ENCODE measurements at places on chromosomes 12 and 14.

GRCh38 chr12:42332301-42333285 lies 6.6 kb downstream of the PPHLN1 start:
- DNase-seq, result peak; percentile 32

- DNase-seq, result peak; percentile 31
Measured at GRCh38 chr14:28751467-28752058, 15.0 kb upstream of the FOXG1 start.

DNA sequence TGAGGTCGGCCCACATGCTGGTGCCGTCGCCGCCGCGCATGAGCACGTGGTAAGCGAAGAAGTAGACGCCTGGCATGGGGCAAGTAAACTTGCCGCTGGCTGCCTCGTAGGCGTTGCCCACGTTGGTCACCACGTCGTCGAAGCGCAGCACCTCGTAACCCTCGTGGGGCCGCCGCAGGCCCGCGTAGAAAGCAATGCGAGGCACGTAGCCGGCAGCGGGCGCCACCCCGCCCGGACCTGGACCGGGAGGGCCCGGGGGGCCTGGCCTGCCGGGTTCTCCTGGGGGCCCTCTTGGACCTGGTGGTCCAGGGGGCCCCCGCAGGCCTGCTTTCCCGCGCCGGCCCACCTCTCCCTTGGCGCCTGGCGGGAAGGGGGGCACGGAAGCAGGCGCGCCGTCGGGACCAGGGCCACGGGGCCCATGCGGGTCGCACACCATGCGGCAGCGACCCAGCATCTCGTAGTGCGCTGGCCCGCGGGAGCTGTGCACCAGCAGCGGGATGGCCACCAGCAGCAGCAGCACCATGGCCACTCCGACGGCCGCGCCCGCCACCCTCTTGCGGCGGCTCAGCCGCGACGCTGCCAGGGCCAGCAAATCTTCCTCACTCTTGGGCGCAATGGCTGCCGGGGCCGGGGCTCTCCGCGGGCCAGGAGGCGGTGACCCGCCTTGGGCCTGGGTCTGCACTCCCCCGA lies 888 bp downstream of the C1QL4 start:
- DNase-seq, result no peak

DNA sequence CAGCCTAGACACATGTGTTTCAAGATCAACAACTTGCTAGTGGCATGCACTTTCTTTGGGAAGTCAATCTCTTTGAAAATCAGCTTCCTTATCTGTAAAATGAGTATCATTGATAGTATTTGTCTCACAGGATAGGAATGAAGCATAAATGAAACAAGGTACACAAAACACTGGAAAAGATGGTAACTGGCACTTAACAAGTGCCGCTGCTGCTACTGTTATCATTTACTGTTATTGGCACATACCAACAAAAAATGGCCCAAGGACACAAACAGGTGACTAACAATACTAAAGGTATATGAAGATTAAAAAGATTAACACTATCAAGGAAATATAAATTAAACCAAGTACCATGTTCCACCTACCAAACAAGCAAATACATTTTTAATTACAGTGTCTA lies 20.9 kb downstream of the HNRNPC start:
- no peak for DNase-seq

GRCh38 chr12:102323799-102324198 lies 126.2 kb upstream of the PMCH start:
- no peak for DNase-seq

DNA sequence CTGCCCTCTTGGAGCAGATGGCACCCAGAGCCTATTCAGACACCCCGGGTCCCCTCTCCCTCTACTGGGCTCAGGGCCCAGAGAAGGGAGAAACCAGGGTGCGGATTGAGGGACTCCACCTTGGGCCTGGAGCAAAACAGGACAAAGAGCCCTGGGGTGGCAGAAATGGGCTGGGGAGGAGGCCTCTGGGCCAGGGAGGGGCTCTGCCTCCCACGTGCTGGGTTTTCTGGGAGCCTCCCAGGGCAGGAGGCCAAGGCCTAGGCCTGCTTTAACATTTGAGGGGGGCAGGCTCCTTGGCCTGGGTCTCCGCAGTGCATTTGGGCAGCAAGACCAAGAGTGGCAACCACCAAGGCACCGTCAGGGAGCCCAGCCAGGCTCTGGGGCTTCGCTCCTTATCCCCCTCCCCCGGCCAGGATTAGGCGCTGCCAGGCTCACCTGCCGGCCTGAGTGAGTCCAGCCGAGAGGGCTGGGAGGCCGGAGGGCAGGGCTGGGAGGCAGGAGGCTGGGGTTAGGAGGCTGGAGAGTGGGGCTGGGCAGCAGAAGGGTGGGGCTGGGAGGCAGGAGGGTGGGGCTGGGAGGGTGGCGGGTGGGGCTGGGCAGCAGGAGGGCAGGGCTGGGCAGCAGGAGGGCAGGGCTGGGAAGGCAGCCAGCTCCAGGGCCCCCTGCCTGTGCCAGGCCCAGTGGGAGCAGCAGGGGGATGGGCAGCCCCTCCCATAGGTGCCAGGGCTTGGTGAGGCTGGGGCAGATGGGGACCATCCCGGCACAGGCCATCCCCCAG lies 101.8 kb upstream of the EIF5 start:
- no peak for DNase-seq

Measured in activated naive CD4-positive, alpha-beta T cell treated with anti-CD3 and anti-CD28 coated beads for 36 hours (primary cell).